Activated T-helper 2 cell treated with anti-CD3 and anti-CD28 coated beads, Interferon-gamma antibody, Interleukin-2, Interleukin-4, amounts not matched to agents 10 μg/mL and 5 μg/mL and 100 μg/mL, durations not matched to agents 14 hours and 24 hours and 36 hours (primary cell): ENCODE measurements at places on chromosomes 1 and 21. TPM values are rescaled to one million over a fixed set of nuclear protein-coding genes. Genes with fewer than 3 reads are reported as not detected.
A peak's percentile ranks its signal among the peaks of the same experiment; 100 is the strongest.

DNA sequence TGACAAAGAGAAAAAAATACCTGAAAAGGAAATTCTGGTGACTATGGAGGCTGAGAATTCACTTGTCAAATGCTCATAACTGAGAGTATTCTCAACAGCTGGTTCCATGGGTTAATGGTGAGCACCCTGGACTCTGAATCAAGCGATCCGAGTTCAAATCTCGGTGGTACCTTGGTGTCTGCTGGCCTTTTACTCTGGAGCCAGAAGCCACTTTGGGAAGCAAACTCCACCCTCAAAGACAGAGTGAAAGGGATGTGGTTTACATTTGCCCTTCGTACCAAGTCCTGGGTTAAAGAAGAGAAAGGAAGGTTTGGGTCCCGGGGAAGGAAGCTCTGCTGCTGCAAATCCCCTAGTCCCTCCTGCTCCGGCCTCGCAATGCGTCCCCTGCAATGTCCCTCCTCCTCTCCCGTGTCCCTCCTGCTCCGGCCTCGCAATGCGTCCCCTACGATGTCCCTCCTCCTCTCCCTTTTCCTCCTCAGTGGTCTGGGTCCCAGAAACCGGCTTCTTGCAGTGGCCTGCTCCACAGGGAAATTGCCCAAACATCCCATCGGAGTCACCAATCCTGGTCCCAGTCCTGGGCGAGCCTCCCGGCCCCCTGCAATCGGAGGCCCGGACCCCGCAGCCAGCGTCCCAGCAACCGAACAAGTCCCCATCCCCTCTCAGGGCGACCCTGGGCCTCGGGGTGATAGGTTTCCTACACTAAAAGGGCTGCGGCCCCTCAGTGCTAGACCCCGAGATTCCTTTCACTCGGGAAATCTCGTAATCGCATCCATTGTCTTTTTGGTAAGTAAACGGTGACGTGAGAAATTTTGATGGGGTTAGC lies 129.4 kb downstream of the PPIAL4G start:
- peaks cover 76% of the 10 kb centered on the region for H3K27me3 ChIP-seq
- peaks cover 3% of the 10 kb centered on the region for H3K4me1 ChIP-seq
- no peak overlapping the region for H3K4me3 ChIP-seq
- no peak for DNase-seq

DNA sequence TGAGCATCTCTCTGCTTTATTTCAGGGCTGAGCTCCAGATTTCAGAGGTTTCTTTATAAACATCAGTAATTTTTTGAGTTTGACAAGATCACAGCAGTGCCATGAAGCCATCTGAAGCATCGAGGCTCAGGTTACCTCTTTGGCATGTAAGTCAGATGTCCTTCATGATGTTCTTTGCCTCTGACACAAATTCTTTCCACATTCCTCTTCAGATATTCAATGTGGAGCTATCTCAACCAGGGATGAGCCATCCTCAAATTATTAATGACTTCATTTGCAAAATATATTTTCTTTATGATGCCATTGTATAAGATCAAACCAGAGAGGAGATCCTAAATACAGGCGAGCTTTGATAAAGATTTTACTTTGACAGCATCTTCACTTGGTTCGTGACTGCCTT lies 256.7 kb downstream of the COL11A1 start:
- H3K27me3 ChIP-seq = no peaks in the 10 kb centered on the region
- no peaks in the 10 kb centered on the region for H3K4me1 ChIP-seq
- no peak overlapping the region for H3K27ac ChIP-seq
- H3K36me3 ChIP-seq = no peaks in the 10 kb centered on the region

Gene FMO3
- not detected in 2 replicates for total RNA-seq

- H3K36me3 ChIP-seq = peaks cover 9% of the 10 kb centered on the region
- H3K4me1 ChIP-seq = peaks cover 16% of the 10 kb centered on the region
- H3K27me3 ChIP-seq = peaks cover 10% of the 10 kb centered on the region
- no peak overlapping the region for H3K4me3 ChIP-seq
- DNase-seq = no peak
- no peak overlapping the region for H3K27ac ChIP-seq
Measured at GRCh38 chr1:52598729-52599128, 3.4 kb upstream of the GPX7 start.

DNA sequence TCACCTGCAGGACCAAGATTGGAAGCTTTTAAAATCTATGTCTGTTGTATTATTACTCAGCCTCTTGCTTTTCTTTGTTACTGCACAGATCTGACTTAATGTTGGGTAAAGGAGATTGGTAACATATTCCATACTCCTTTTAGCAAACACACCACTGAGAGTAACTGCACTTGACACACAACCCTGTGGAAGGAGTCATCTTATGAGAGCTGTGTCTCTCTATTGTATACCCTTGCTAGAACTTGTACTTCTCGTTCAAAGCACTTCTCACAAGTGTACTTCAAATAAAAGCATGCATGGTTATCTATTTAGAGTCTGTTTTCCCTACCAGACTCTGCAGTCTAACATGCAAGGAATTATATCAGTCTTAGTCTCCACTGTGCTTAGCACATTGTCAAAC lies 813.4 kb downstream of the ADGRL2 start:
- no peak overlapping the region for H3K27ac ChIP-seq
- H3K4me3 ChIP-seq = no peak overlapping the region
- no peaks in the 10 kb centered on the region for H3K36me3 ChIP-seq
- no peak for DNase-seq
- H3K4me1 ChIP-seq = no peaks in the 10 kb centered on the region
- no peaks in the 10 kb centered on the region for H3K27me3 ChIP-seq

- H3K27me3 ChIP-seq = no peaks in the 10 kb centered on the region
- no peak overlapping the region for H3K27ac ChIP-seq
- H3K4me3 ChIP-seq = no peak overlapping the region
- no peaks in the 10 kb centered on the region for H3K36me3 ChIP-seq
- no peak for DNase-seq
- no peaks in the 10 kb centered on the region for H3K4me1 ChIP-seq
Measured at GRCh38 chr21:37763298-37763697, 153.0 kb downstream of the KCNJ6 start.

- H3K36me3 ChIP-seq = no peaks in the 10 kb centered on the region
- H3K27me3 ChIP-seq = no peaks in the 10 kb centered on the region
- DNase-seq = no peak
- H3K4me1 ChIP-seq = no peaks in the 10 kb centered on the region
- H3K27ac ChIP-seq = no peak overlapping the region
Measured at GRCh38 chr1:5349526-5349925, 642.7 kb downstream of the NPHP4 start.

DNA sequence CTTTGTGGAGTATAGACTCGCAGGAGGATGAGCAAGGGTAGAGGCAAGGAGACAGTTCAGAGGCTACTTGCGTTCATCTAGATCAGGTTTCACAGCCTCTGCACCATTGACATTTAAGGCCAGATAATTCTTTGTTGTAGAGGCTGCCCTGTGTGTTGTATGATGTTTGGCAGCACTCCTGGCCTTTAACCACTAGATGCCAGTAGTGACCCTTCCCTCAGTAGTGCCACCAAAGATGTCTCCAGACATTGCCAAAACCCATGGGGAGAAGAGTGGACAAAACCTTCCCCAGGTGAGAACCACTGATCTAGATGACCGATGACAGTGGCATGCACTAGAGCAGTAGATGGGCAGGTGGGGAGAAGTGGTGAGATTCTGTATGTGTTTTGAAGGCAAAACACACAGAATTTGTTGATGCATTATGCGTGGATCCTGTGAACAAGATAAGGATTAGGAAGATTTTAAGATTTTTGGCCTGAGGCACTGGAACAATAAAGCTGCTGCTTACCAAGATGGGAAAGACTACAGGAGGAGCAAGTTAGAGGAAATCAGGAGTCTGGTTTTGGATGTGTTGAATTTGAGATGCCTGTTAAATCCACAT lies 9.9 kb upstream of the COG2 start:
- peaks cover 9% of the 10 kb centered on the region for H3K4me1 ChIP-seq
- H3K27me3 ChIP-seq = peaks cover 13% of the 10 kb centered on the region
- no peak for DNase-seq
- H3K27ac ChIP-seq = no peak overlapping the region
- H3K36me3 ChIP-seq = no peaks in the 10 kb centered on the region

GRCh38 chr1:95407131-95407885 lies 173.3 kb downstream of the RWDD3 start:
- no peaks in the 10 kb centered on the region for H3K4me1 ChIP-seq
- H3K36me3 ChIP-seq = no peaks in the 10 kb centered on the region
- DNase-seq = no peak
- no peak overlapping the region for H3K4me3 ChIP-seq

Gene RAB42
- 0.34 TPM in 2 replicates for total RNA-seq

DNA sequence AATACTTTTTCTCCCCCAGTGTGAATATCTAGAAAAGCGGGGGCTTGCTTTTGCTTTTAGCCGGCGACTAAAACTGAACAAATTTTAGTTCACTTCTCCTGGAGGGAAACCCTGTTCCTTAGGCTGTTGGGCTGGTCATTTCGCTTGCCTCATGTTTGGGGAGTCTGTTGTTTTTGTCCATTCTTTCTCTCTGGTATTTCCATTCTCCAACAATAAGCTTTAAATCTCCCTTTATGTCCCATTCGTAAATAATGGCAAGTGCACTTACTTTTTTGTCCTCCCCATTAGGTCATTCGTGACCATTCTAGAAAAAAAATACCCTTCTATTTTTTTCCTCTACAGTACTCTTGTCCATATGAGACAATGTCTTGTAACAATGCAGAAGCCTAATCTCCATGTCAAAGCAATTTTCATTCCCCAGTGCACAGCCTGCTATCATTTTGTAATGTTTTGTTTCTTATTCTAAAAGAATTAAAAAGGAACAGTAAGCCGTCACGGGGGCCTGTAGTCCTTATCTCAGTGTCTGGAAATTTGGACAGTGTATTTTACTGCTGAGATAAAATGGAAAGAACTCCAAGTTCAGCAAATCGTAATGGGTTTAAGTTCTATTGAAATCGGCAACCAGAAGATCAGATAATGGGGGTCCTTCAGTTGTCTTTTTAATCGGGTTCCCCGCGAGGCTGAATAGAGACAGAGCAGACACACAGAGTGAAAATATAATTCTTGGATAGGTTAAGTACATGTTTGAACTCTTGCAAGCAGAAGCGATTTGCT lies 21.8 kb downstream of the PROX1 start:
- no peaks in the 10 kb centered on the region for H3K4me1 ChIP-seq
- no peak overlapping the region for H3K4me3 ChIP-seq
- H3K36me3 ChIP-seq = no peaks in the 10 kb centered on the region
- H3K27me3 ChIP-seq = peaks cover 8% of the 10 kb centered on the region
- DNase-seq = no peak

DNA sequence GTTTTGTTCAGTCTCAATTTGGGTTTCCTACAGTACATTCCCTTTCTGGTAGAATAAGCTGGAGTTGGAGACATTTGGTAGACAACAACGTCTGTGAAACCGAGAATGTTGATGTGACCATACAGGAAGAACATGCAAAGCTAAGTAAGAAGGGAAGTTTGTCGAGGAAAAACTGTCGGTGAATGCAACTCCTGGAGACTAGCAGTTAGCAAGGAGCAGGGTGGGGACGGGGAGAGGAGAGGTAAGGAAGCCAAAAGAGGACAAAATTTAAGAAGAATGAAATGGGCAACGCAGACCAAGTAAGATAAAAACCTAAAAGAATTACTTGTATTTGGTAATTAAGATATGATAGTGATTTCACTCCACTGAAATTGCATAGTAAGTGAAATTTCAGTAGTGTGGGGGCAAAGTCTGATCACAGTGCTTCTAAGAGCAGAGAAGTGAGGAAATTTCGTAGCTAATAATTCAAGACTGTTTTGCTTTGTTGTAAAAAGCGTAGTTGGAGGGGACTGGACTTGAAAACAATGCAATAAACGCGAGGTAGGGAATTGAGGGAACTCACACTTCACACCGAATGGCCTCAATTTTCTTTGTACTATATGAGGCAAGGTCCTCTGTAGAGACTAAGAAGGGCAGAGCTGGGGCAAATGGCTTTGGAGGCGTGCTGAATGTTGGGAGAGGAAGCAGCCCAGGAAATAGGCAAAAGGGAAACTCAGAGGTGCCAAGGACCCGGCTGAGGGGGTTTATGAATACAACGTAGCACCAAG lies 787 bp upstream of the GIPC2 start:
- peak overlapping the region; percentile 74 for H3K4me3 ChIP-seq
- no peaks in the 10 kb centered on the region for H3K36me3 ChIP-seq
- H3K4me1 ChIP-seq = peaks cover 28% of the 10 kb centered on the region

- H3K4me3 ChIP-seq = no peak overlapping the region
- H3K27ac ChIP-seq = no peak overlapping the region
Measured at GRCh38 chr1:245997471-245998258, 509.4 kb downstream of the SMYD3 start.

Gene TMEM61
- 0.16 TPM in 1 of 2 replicates, not detected in the other for total RNA-seq

- H3K36me3 ChIP-seq = no peaks in the 10 kb centered on the region
- no peak for DNase-seq
- no peak overlapping the region for H3K27ac ChIP-seq
- peaks cover 3% of the 10 kb centered on the region for H3K27me3 ChIP-seq
- H3K4me1 ChIP-seq = peaks cover 2% of the 10 kb centered on the region
- H3K4me3 ChIP-seq = no peak overlapping the region
Measured at GRCh38 chr1:54124906-54125305, 27.9 kb downstream of the CDCP2 start.

DNA sequence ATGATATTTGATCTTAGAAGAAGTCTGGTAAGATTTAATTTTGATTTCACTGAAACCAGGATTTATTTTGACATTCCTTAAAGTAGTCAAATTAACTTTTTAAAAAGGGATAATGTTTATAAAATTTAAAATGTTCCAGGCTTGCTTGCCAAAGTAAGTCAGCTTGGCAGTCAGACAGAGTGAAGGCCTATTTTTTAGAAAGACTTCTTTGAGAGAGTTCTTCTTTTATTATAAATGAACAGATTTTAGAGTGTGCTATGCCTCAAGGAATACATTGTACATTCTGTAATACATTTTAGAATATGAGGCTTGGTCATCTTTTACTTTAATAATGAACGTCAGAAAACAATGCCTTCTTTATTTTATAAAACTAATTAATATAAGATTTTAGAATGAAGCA lies 138.7 kb downstream of the DISP1 start:
- no peaks in the 10 kb centered on the region for H3K36me3 ChIP-seq
- no peak overlapping the region for H3K4me3 ChIP-seq
- H3K4me1 ChIP-seq = no peaks in the 10 kb centered on the region
- DNase-seq = no peak
- H3K27me3 ChIP-seq = peaks cover 2% of the 10 kb centered on the region

- no peaks in the 10 kb centered on the region for H3K27me3 ChIP-seq
- no peak overlapping the region for H3K27ac ChIP-seq
- no peaks in the 10 kb centered on the region for H3K4me1 ChIP-seq
- H3K4me3 ChIP-seq = no peak overlapping the region
- no peak for DNase-seq
Measured at GRCh38 chr1:164635803-164636731, 77.1 kb downstream of the PBX1 start.

- DNase-seq = no peak
- no peak overlapping the region for H3K27ac ChIP-seq
- no peaks in the 10 kb centered on the region for H3K4me1 ChIP-seq
- peaks cover 6% of the 10 kb centered on the region for H3K27me3 ChIP-seq
- no peak overlapping the region for H3K4me3 ChIP-seq
Measured at GRCh38 chr1:151356696-151357095, 9.6 kb upstream of the RFX5 start.

GRCh38 chr1:77876884-77877283 lies 11.5 kb upstream of the NEXN start:
- no peaks in the 10 kb centered on the region for H3K4me1 ChIP-seq
- H3K27ac ChIP-seq = no peak overlapping the region
- H3K36me3 ChIP-seq = peaks cover 3% of the 10 kb centered on the region
- no peaks in the 10 kb centered on the region for H3K27me3 ChIP-seq
- H3K4me3 ChIP-seq = no peak overlapping the region
- no peak for DNase-seq

- H3K36me3 ChIP-seq = peaks cover 55% of the 10 kb centered on the region
- no peaks in the 10 kb centered on the region for H3K27me3 ChIP-seq
- no peak for DNase-seq
- H3K4me1 ChIP-seq = peaks cover 44% of the 10 kb centered on the region
- peak overlapping the region; percentile 73 for H3K27ac ChIP-seq
- H3K4me3 ChIP-seq = peak overlapping the region; percentile 83
Measured at GRCh38 chr1:226064816-226065248, 2.3 kb downstream of the H3-3A start.
